Breast epithelium (tissue), 4 donors: ENCODE measurements at places on chromosomes 1 and 21. TPM values are rescaled to one million over a fixed set of nuclear protein-coding genes. Genes with fewer than 3 reads are reported as not detected.

Gene A3GALT2
- total RNA-seq = not detected

Gene CD1B
- total RNA-seq = not detected

Gene OR2AK2
- 0.44 TPM for total RNA-seq

Gene FAM163A
- total RNA-seq = not detected

Gene RGSL1
- not detected for total RNA-seq

Gene PCP4L1
- 2.0 TPM for total RNA-seq

Gene MROH7
- 0.66 TPM for total RNA-seq

Gene KCNH1
- not detected for total RNA-seq

Gene SMPDL3B
- 14.9 TPM for total RNA-seq

Gene ENO1
- total RNA-seq = 717 TPM

Gene CD1E
- 0.64 TPM for total RNA-seq

Gene PAX7
- total RNA-seq = not detected

Gene BMP8B
- total RNA-seq = 1.3 TPM

Gene LIPI
- not detected for total RNA-seq

Gene ZBTB8OS
- total RNA-seq = 31.1 TPM

Gene C1orf115
- total RNA-seq = 38.1 TPM

Gene FMO4
- 27.7 TPM for total RNA-seq

Gene RGS8
- total RNA-seq = not detected

DNA sequence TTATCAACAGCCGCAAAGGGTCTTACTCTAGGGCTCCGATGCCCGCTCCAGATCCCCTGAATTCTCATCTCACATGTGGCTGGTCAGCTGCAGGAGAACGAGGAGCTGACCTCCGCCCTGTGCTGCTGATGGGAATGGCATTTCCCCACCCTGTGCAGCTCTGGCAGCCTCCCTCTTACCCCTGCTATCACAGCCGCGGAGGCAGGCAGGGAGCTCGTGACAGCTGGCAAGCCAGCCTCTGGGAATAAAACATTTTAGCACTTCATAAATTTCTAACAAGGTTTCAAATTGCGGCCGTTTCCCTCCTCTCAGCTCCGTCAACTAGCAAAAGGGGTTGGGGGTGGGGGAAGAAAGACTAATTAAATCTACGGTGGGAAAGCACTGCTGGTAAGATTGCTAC, 81.1 kb downstream of the DSCAM start:
- DNase-seq = no peak

DNA sequence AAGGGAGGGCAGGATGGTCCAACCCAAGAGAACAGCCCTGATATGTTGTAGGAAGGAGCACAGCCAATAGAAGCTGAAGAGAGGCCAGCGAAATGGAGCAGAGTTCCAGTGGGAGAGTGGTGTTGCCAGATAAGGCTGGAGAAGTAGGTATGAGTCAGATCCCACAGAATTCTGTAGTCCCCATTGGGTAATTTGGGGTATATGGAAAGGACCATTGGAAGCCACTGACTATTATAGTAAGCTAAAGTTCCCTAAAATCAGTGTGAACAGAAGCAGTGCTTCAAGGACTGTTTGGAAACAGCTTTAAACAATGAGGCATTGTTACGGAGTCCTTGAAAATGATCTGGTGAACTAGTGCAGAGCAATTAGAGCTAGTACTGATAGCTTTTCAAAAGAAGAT, 63.0 kb downstream of the DISP1 start:
- DNase-seq = no peak

DNA sequence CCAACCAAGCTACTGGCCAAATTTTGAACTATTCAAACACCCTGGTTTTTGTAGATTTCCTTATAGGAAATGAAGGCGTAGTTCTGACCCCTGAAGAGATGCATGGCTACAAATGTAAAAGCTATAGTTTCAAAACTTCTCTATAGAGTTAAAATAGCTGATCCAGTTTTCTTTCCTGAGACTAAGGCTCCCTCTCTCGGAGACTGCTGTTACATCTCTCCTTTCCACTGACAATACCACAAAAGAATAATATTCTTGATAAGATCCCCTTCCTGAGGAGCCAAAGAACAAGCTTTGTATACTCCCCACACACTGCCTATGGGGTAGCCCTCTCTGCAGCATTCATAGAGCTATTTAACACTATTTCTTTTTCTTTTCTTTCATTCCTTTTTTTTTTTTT, 6.7 kb upstream of the CFAP126 start:
- no peak for DNase-seq

DNA sequence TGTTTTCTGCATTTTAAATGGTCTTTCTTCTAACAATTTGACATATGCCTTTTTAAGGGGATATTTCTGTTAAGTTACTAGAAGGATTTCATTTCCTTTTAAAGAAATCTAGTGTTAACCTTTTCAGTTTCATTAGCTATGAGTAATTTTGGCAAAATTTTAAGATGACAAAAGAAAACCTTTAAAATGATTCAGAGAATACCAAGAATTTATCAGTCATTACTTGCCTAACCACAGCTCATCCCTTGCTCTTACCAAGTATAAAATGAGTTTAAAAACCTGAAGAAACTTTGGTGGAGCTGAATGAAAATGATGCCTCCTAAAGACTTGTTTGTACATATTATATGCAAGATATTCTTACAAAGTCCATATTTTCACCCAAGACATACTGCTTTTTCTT, 101.7 kb downstream of the NEK7 start:
- DNase-seq = no peak

- no peak for DNase-seq
Measured at GRCh38 chr1:9119745-9120144, 9.2 kb downstream of the GPR157 start.

DNA sequence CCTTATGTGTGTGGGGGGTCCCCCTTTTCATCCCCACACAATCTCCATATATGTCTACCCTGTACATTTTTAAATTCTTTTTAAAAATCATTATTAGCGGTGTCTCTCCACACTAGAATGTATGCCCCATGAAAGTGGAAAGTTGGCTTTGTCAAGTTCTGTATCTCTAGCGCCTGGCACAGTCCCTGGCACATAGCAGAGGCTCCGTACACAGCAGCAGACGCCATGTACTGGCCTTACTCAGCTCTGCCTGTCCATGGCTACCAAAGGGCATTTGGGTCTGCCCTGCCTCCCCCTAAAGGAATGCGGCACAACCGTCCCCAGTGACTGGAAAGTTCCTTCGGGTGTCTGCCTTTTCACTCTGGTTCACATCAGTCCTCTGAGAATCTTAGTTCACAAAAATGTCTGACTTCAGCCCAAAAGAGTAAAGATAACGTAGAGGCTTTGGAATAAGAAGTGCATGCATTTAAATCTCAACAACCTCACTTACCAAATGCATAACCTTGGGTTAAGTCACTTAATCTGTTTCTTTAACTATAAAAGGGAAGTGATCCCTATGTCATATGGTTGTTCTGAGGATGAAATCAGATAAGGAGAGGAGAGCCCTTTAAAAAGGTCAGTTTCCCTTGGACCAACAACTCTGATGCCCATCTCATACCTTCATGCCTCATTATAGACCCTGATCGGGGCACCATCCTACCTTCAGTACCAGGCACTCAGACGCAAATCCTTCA, 61.1 kb downstream of the CD46 start:
- DNase-seq = no peak

- DNase-seq = no peak
Measured at GRCh38 chr1:214455479-214455878, 95.9 kb downstream of the PTPN14 start.

- no peak for DNase-seq
Measured at GRCh38 chr1:150678988-150679387, 18.0 kb downstream of the GOLPH3L start.

GRCh38 chr1:62875676-62876075, 91.7 kb downstream of the ATG4C start:
- DNase-seq = no peak

- no peak for DNase-seq
Measured at GRCh38 chr1:202923533-202923932, 3.5 kb downstream of the KLHL12 start.

GRCh38 chr1:205287767-205288559, 33.6 kb downstream of the NUAK2 start:
- peak; percentile 51 for DNase-seq

GRCh38 chr21:43880111-43880985, 15.3 kb downstream of the AGPAT3 start:
- DNase-seq = no peak

DNA sequence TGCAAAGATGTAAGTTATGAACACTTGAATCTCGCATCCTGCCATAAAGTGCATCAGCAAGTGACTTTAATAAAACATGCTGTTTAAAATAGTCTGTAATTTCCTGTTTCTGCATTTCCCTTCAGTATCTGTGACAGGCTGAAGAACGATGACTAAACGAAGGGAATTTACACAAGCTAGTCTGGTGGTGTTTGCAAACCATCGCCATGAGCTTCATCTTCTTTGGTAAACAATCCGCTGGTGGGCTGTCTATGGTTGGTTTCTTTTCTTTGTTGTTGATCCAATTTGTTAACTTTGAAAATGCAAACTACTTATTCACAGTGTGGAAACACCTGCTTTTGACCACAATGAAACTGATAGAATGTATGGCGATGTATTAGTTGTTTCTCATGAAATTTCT, 13.9 kb downstream of the SERTAD4 start:
- DNase-seq = no peak

- no peak for DNase-seq
Measured at GRCh38 chr1:167297222-167298214, 76.8 kb downstream of the POU2F1 start.

GRCh38 chr1:177209357-177209756, 38.6 kb downstream of the BRINP2 start:
- DNase-seq = peak; percentile 53

GRCh38 chr1:24275510-24275909, 43.6 kb upstream of the GRHL3 start:
- no peak for DNase-seq

DNA sequence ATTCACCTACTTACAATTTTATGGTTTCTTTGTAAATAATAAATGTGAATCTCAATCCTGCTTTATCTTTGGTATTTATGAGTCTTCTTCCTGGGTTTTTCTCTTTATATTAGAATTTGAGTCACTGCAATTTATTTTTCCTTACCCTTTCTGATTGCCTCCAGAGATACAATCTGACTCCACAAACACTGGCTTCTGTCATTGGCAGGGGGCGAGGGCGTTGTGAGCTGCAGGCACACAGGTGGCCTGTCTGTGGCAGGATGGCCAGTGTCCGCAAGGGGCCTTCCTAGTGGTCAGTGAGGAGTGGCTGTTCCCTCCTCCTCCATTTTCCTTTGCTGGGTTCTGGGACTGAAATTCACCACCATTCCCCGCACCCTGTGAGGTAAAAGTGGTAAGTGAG, 2.0 kb upstream of the MTARC1 start:
- DNase-seq = no peak

- DNase-seq = no peak
Measured at GRCh38 chr1:71083271-71083670, 2.4 kb upstream of the ZRANB2 start.

- DNase-seq = no peak
Measured at GRCh38 chr21:45525153-45525909, 16.9 kb downstream of the SLC19A1 start.

DNA sequence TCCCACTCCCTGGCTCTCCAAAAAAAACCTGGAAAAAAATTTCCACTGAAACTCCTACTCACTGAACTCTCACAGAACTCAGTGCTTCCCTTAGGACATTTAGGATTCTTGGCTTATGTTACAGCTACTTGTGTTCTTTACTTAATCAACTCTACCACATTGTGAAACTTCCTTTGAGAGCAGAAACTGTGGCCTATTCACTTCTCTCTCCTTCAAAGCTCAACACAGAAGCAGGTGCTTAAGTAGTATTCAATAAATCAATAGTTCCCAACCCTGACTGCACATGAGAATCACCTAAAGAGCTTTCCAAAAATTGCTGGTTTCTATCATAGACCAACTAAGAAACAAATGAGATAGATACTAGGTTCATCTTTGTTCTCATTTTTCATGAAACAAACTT, 67.9 kb upstream of the DMRTA2 start:
- no peak for DNase-seq

- DNase-seq = no peak
Measured at GRCh38 chr1:204589409-204590038, 73.3 kb downstream of the MDM4 start.

DNA sequence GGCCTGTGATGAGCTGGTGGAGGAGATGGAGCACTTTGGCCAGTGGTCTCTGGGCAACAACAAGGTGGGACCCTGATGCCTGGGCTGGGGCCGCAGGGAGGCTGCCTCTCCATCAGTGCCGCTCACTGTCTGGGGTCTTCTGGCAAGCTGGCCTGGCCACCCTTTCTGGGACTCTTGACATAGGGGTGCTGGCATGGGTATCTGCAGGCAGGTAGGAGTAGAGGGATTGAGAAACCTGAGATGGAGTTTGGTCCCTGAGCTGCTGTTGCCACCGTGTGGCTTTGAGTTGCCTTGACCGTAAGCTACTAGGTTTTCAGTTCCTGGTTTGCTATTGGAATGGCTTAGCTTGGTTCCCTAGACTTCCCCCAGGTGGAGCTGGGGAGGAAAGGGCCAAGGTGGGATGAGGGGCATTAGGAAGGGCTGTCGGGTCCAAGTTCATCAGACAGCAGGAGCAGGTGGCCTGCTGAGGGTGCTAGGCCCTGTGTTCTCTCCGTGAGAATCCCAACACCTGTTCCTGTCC, 13.2 kb upstream of the MFN2 start:
- no peak for DNase-seq

- no peak for DNase-seq
Measured at GRCh38 chr1:15712168-15712567, 23.9 kb upstream of the SLC25A34 start.

GRCh38 chr1:41833519-41834000, 85.2 kb downstream of the HIVEP3 start:
- DNase-seq = no peak
